ENCODE measurements at places on chromosomes 3 and 15. TPM values are rescaled to one million over a fixed set of nuclear protein-coding genes. Genes with fewer than 3 reads are reported as not detected.

Gene GOLGA8H
- total RNA-seq: not detected

Gene MBD4
- total RNA-seq: 50.6 TPM

Gene ZNF148
- 46.1 TPM for total RNA-seq

Gene KIF7
- 0.67 TPM for total RNA-seq

Gene C3orf49
- not detected for total RNA-seq

Gene KY
- not detected for total RNA-seq

Gene POLR2M
- 63.8 TPM for total RNA-seq

Gene SLC28A2
- total RNA-seq: not detected

Gene STAC
- total RNA-seq: 0.12 TPM

Gene RPP14
- 12.7 TPM for total RNA-seq

Gene LRRC28
- total RNA-seq: 19.2 TPM

Measured in activated CD4-positive, alpha-beta T cell treated with anti-CD3 and anti-CD28 coated beads, Interleukin-2, amount 10 ng/mL, durations not matched to agents 7 days and 5 days (primary cell).